NCI-H1105 (cell line): ENCODE measurements at places on chromosomes 16 and 17.

- DNase-seq, result no peak
These were observed 1893.0 kb downstream of the TP53TG3F start for GRCh38 chr16:35352431-35352830.

GRCh38 chr16:30054451-30054850, 11.1 kb upstream of the ALDOA start:
- DNase-seq, result no peak

- no peak for DNase-seq
These were observed 580 bp downstream of the BCAR1 start for GRCh38 chr16:75250809-75251279.

DNA sequence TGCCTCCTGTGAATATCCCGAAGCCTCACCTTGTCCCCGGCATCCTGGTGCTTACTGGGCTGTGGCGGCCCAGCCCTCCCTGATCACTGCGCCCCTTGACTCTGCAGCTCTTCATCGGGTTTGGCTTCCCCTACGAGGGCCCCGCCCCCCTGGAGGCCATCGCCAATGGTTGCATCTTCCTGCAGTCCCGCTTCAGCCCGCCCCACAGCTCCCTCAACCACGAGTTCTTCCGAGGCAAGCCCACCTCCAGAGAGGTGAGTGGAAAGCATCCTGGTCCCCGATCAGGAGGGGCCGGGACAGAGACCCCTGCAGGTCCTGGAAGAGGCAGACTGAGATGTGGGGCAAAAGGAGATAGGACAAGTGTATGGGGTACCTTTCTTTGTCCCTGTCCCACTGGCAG, 72.1 kb downstream of the MGAT5B start:
- no peak for DNase-seq

- DNase-seq, result peak; percentile 42
These were observed 329 bp downstream of the KPNB1 start for GRCh38 chr17:47649972-47650524.

GRCh38 chr17:66892246-66892645, 57.3 kb downstream of the CACNG5 start:
- DNase-seq, result no peak
